ENCODE measurements at places on chromosomes 3 and 15. TPM values are rescaled to one million over a fixed set of nuclear protein-coding genes. Genes with fewer than 3 reads are reported as not detected.

Gene CSPG4
- total RNA-seq = 73.2 TPM

Gene C3orf85
- total RNA-seq = not detected

Gene CD96
- not detected for total RNA-seq

Gene CCR8
- total RNA-seq = not detected

Gene ASB14
- not detected for total RNA-seq

Gene STAC
- total RNA-seq = 0.85 TPM

Gene SLC9A9
- total RNA-seq = 4.2 TPM

Gene COLQ
- total RNA-seq = 0.21 TPM
